ENCODE measurements at places on chromosomes 3 and 15.

DNA sequence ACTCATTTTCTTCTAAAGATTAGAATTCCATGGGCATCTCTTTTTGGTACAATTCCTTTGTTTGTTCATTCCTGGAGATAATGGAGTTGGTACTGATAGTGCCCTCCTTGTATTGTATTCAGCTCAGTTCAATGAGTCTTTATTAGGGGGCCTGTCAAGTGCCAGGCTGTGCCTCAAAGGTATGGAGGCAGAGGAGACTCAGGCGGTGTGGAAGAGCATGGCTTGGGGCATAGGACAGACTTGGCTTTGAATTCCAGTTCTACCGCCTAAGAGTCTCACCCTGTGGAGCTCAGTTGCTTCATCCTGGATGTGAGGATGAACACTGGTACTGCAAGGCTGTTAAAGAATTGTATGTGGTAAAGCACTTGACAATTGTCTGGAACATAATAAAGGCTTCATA is 196.6 kb upstream of the IL12A start:
- DNase-seq, result peak; percentile 17

GRCh38 chr3:184058029-184058428 is 5.2 kb downstream of the HTR3C start:
- DNase-seq, result no peak

- DNase-seq, result peak; percentile 19
These were observed 374.7 kb upstream of the GOLIM4 start for GRCh38 chr3:168470380-168470779.

DNA sequence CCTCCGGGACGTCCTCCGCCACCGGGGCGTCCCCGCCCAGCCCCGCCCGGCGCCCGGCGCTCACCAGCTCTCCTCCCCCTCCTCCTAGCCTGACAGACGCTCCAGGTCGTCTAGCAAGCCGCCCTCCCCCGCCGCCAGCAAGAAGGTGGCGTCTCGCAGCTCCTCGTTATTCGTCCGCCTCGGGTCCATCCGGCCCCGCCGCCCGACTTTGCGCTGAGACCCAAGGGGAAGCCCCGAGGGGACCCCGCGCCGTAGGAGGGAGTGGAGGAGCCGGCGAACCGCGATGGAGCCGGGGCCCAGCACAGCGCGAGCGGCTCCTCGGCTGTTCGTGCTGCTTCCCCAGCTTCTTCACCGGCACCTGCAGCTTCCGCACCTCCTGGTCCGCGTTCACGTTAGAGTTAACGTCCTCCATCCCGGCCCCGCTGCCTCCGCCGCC is 26.3 kb upstream of the MTHFS start:
- DNase-seq, result peak; percentile 77

- no peak for DNase-seq
These were observed 141.2 kb downstream of the NEK11 start for GRCh38 chr3:131167867-131168266.

- no peak for DNase-seq
These were observed 9.6 kb downstream of the CALML4 start for GRCh38 chr15:68195336-68196112.
